Nucleus accumbens (tissue), 56 donors: ENCODE measurements at places on chromosomes 13 and 19.

GRCh38 chr19:16141043-16141442, 2.4 kb upstream of the HSH2D start:
- DNase-seq: no peak

DNA sequence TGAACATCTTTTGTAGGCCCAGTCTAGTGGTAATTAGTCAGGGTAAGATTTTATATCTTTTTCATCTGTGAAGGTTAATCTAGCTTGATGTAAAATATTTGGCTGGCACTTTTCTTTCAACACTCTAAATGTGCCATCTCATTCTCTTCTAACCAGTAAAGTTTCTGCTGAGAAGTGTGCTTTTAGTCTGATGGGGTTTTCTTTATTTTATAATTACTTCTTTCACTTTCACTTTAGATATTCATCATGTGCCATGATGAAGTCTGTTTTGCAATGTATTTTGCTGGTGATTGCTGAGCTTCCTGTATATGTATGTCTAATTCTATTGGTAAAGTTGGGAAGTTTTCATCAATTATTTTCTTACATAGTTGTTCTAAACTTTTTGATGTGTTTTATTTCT, 31.9 kb downstream of the ZNF726 start:
- DNase-seq: no peak

DNA sequence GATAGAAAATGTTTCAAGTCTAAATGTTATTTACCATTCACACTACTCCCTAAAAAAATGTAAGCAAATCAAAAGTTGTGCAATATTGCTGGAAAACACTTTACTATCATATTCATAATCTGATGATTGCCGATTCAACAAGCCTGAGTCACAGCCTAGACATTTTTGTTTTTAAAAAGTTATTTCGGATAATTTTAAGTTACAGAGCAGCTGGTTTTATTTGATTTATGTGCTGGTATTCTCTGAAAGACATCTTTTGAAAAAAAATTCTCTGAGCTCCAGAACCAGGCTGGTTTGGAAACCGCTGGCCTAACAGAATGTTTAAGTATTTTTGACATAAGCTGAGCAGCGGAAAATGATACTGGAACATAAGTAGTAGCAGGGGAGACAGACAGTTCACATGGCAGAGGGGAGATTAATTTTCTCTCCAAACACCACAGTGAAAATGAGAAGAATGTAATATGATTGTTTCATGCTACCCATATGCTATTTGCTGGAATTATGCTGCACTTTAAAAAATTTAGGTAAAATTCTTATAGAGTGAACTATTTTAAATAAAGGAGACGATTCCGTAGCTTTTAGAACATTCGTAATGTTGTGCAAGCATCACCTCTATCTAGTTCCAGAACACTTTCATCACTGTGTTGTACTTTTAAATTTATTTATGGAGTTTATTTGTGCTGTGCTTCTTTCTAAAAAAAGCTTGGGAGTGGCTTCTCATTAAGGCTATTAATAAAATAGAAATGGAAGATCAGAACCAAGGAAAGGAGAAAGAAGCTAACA, 36.1 kb downstream of the TBC1D4 start:
- no peak for DNase-seq

DNA sequence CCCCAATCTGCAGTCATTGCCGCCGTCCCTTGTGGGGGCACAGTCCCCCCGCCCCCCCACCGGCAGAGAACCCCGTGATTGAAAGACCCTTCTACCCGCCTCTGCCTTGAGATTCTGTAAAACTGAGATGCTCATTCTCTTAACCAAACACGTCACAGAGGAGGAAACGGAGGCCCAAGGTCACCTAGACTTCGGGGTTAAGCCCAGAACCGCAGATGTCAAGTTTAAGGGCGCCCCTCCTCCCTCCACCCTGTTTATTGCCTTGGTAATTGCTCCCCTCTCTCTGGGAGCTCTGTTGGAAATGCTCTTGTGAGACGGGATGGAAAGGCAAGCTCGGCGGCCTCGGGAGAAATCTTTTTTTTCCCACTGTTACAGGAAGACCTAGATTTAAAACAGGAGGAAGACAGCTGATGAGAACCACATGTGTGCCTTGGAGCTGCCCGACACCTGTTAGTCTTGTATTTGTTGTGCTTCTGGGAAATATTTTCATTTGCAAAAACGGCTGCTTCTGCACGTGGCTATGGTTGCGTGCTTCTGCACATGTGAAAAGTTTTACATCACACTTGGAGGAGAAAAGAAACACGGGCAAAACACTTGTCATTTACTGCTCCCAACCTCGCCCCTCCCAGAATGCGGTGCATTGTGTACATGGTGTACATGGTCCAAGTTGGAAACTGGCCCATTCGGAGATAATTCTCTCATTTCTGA, 1.1 kb upstream of the MED26 start:
- no peak for DNase-seq

- no peak for DNase-seq
Observed at GRCh38 chr19:41690801-41691065, 2.7 kb upstream of the CEACAM7 start.

GRCh38 chr19:35723671-35724070, 5.9 kb downstream of the KMT2B start:
- DNase-seq: no peak

DNA sequence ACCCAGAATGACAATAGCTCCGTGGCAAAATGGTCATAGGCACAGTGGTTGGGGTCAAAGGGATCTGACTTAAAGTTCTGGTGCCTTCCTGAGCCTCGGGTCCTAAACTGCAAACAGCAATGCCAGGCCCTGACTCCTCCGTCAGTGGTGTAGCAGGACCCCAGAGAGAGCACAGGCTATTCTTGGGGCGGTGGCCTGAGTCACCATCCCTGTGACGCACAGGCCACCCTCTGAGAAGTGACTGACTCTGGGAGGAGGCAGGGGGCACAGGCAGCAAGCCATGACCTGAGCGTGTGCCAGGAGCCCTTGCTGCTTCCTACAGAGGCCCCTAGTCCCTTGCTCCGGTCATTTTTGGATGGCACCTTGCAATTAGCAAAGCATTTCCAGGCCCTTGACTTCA, 18.7 kb downstream of the PLVAP start:
- no peak for DNase-seq

DNA sequence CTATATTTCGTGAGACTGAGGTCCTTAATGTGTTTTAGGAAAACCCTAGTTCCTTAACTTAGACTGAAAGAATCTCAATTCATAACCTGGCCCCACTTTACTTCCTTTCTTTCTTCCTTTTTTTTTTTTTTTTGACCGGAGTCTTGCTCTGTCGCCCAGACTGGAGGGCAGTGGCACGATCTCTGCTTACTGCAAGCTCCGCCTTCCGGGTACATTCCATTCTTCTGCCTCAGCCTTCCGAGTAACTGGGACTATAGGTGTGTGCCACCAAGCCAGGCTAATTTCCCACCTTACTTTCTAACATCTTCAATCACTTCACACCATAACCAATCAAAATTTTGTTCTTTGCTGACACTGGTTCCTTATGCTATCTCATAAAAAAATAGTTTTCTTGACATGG, 2097.0 kb downstream of the PCDH9 start:
- DNase-seq: no peak

- no peak for DNase-seq
Observed at GRCh38 chr19:55777528-55777927, 8.6 kb downstream of the RFPL4AL1 start.

GRCh38 chr19:47247308-47247990, 8.9 kb upstream of the CCDC9 start:
- DNase-seq: peak; percentile 5

DNA sequence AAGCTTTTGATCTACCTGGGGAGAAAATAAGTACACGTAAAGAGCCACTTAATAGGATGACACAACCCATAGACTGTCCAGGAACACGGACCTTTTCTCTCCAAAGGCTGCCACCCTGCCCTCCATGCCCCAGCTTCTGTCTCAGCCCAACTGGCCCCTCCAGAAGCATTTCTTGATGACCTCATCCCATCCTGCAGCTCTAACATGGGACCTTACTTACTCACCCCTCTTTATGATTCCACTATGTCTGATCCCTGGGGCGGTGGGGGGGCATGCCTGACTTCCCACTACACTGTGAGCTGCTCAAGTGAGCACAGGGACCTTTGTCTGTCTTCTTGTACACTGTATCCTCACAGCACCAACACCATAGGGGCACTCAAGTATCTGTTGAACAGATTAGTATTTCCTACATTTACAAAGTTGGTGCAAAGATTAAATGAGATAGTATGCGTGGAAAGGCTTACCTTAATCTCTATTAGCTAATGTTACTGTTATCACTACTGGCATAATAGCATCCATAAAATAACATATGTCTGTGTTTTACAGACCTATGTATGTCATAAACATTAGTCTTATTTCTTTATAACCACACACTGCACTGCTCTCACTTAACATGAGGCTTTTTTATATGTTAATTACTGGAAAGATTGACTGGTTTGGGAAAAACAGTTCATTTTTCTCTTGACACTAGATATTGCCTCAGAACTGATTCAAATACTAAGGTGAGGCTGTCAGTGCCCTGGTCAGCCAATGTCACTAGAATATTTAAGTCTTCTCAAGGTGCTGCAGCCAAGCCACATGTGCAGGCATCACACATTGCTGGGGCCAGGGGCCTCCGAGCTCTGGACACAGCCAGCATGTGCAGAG, 100.9 kb downstream of the FOXO1 start:
- no peak for DNase-seq

DNA sequence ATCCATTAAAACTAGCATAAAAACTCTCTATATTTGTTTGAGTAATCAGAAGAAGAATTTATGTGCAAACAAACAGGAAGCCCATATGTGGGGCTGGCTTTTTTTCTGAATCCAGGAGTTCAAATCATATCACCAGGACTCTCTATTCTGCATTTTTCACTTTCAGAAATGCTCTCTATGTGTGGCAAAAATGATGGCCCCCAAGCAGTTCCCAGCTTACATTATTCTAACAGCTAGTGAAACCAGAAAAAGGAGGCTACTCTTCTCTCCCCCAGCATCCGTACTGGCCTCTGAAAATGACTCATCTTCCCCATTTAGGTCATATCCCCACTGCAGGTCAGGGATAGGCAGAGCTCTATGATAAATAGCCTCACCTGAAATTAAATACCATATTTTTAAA, 20.4 kb downstream of the RBM26 start:
- DNase-seq: no peak

- no peak for DNase-seq
Observed at GRCh38 chr13:113916330-113916815, 52.5 kb upstream of the GAS6 start.

GRCh38 chr13:99988529-99989275, 7.1 kb downstream of the ZIC2 start:
- DNase-seq: no peak

GRCh38 chr13:77691871-77692270, 5.6 kb upstream of the SLAIN1 start:
- no peak for DNase-seq

DNA sequence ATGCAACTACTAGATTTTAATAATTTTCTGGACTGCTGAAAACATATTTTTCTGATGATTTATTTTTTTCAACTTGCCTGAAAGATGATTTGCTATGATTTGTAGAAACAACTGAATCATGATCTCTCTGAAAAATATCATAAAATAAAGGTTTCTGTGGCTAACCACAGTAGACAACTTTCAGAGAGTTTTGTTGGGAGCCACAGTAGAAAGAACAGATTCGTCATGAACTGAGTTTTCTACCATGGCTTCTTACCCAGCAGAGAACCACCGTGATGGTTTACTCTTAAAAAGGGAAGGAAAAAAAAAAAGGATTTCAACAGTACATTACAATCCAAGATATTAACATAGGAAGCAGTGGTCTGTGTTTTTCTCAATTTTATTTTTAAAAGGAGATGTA, 18.0 kb downstream of the ZAR1L start:
- DNase-seq: no peak

DNA sequence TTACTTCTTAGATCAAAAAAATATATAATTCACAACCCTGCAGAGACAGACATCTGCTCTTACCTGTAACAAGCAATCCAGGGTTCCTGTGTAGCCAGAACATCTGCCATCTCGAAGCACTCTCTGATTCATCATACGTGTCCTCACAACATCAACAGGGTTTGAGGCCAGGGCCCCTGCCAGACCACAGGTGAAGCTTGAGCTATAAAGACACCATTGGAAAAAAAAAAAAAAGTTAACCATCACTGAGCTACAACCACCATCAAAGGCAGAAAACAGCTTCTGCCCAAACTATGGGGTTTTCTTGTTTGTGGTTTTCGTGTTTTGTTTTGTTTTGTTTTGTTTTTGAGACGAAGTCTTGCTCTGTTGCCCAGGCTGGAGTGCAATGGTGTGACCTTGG, 19.3 kb downstream of the SLC25A30 start:
- no peak for DNase-seq

- no peak for DNase-seq
Observed at GRCh38 chr13:51822106-51822815, 18.3 kb upstream of the DHRS12 start.

- no peak for DNase-seq
Observed at GRCh38 chr13:106118050-106118449, 417.4 kb downstream of the EFNB2 start.

DNA sequence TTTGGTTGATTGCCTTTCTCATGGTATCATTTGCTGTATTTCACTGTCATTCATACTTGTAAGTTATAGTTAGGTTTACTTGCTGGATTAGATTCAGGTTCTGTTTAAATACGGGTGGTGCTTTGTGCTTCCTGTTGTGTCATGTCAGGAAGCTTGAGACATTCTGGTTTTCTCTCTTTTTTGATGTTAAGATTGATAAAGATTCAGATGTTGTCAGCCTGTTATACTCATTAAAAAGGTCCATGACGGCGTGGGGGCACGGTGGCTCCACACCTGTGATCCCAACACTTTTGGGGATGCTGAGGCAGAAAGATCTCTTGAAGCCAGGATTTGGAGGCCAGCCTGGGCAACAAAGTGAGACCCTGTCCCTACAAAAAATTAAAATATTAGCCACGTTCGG, 45.7 kb downstream of the NAA16 start:
- DNase-seq: no peak

- no peak for DNase-seq
Observed at GRCh38 chr13:114151565-114152284, 19.3 kb upstream of the RASA3 start.

DNA sequence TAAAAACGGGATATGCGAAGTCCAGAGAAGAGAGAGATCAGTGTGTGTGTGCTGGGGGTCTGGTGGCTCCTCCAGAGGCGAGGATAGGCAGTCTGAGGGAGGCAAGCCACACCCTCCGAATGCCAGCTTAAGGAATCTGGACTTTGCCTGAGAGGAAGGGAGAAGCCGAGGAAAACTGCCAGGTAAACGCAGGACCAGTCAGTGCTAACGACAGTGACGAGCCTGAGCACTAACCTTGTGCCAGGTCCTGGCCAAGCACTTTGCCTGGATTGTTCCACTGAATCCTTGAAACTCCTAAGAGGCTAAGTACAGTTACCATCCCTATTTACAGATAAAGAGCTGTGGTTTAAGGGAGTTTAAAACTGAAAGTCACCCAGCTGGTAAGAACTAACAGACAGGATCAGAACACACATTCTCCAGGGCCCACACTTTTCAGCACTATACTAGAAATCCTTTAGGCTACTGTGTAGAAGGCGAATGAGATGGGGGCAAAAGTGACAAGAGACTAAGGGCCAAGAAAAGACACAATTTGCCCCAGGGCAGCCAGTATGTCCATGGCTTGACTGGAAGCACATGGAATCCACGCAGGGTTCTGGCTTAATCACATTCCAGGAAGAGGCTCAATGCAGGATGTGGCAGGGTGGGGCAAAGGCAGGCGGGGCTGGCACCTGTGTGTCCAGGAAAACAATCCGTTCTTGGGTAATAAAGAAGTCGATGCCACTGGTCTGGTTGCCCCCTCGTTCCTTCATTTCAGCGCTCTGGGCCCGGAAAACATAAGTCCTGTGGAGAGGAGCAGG, 15.1 kb downstream of the SMG9 start:
- no peak for DNase-seq
